ENCODE measurements at places on chromosomes 1 and 21.

- no peak for DNase-seq
Measured at GRCh38 chr1:201715801-201716741, 112.9 kb upstream of the IPO9 start.

- DNase-seq, result no peak
Measured at GRCh38 chr1:53439337-53440207, 19.6 kb upstream of the DMRTB1 start.

- no peak for DNase-seq
Measured at GRCh38 chr1:192579010-192579738, 3.6 kb downstream of the RGS1 start.

- DNase-seq, result no peak
Measured at GRCh38 chr1:164565357-164565756, 6.4 kb downstream of the PBX1 start.

DNA sequence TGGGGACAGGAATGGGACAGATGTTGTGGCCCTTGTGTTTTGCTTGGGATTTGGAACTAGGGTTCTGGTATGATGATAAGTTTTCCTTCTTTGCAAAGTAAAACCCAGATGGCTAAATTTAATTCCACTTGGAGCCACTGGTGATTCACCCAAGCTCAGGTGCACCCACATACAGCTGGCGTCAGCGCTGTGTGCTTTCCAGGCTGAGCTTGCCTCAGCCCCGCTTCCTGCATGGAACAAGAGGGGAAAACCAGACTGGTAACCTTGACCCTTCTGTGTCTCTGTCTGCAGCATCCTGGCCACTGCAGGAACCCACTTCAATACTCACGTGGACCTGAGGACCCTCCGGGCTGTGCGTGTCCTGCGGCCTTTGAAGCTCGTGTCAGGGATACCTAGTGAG is 94.2 kb downstream of the CACNA1E start:
- no peak for DNase-seq

GRCh38 chr1:213585959-213586586 is 401.7 kb upstream of the PROX1 start:
- no peak for DNase-seq

DNA sequence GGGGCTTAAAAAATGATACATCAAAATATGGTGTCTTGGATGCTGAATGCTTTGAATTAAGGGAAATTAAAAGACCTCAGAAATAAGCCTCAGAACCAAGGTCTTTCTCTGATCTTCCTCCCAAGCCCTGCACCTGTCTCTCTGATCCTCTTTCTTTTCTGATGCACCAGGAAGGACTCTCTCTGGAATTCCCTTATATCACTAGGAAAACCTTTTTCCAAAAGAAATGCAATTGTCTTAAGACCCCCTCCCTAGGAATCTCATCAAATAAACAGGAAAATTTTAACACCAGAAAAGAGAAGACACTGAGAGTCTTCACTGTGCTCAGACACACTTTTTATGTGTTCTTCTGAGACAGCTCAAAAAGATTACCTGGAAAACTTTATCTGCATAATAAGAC is 159.5 kb upstream of the PTBP2 start:
- DNase-seq, result no peak

- no peak for DNase-seq
Measured at GRCh38 chr1:51216631-51217030, 19.4 kb upstream of the RNF11 start.
